ENCODE measurements at places on chromosomes 11 and 22.

GRCh38 chr11:74257959-74258553 is 53.4 kb downstream of the P4HA3 start:
- DNase-seq, result no peak

- DNase-seq, result no peak
These were observed 140.8 kb downstream of the TRPC6 start for GRCh38 chr11:101442936-101443521.

DNA sequence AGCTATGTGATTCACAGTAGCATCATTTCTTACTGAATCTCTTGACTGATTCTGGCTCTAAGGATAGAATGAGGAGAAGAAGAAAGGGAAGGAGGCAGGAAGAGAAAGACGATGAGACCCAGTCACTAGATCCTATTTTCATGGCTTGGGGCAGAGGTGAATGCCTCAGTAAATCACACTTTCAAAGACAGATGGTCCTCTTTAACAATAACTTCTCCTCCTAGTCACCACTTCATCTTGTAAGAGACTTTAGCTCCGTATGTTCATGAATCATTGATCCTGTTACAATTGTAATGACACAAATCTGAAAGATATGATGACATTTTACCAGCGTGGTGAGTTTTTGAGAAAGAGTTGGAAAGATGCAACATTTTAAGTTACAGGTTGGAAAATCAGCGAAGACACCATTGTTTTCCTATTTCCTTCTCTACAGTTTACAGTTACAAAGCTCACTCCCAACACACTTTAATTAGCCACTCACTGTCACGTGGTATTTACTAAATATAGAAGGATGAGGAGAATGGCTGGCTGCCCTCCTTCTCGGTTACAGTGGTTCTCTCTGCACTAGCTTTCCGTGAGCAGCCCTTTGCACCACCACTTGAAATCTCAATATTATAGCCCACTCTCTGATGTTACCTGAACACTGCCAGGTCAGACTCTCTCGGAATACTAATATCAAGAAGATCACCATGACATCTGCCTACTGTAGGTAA is 205.8 kb downstream of the CADM1 start:
- DNase-seq, result no peak

DNA sequence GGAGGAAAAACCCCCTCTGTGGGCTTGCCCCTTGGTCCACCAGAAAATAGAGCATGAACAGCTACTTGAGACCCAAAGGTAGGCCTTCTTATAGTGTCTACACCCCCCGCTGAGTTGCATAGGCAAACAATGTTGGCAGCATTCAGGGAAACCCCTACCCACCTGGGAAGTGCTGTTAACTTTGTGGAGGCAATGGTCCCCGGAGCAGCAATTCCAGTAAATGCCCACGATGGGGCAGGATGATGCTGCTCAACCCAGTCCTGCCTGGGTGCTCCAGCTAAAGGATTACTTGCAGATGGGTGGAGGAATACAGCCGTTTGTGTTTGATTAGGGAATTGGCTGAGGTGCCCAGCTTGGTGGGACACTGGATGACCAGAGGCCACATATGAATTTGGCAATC is 381.3 kb upstream of the ANO5 start:
- DNase-seq, result no peak

DNA sequence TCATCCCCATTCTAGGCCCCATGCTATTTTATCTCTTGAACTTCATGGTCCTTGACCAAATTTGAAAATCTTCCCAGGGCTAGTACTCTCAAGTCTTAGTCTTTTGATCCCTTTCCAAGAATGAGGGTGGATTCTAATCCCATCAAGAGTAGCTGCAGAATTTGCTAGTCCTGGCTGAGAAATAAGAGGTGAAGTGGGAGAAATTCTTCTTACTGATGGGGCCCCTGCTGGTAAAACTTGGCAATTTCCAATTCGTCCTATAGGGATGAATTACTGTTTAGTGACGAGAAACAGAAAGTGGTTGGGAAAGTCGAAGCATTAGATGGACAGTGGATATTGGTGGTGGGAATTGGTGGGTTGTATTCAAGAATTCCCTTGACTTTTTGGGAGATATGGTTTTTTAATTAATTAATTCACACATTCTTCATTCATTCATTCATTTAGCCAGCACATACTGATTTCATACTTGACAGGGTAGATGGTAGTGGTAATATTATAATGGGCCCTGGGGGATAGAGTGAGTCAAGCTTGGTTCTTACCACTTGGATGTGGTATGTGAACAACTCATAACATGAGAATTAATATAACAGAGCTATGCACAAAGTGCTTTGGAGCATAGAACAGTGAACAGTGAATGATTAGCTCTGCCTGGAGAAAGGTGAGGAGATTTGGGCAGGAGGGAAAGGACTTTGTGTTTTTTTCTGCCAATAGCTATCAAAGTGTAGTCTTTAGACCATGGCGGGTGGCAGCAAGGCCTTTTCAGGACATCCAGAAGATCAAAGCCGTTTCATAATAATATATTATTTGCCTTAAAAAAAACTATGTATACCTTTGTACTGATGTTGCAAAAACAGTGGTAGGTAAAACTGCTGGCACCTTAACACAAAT is 103.8 kb downstream of the STIM1 start:
- DNase-seq, result no peak

GRCh38 chr11:1511937-1512496 is 25.4 kb upstream of the MOB2 start:
- no peak for DNase-seq

DNA sequence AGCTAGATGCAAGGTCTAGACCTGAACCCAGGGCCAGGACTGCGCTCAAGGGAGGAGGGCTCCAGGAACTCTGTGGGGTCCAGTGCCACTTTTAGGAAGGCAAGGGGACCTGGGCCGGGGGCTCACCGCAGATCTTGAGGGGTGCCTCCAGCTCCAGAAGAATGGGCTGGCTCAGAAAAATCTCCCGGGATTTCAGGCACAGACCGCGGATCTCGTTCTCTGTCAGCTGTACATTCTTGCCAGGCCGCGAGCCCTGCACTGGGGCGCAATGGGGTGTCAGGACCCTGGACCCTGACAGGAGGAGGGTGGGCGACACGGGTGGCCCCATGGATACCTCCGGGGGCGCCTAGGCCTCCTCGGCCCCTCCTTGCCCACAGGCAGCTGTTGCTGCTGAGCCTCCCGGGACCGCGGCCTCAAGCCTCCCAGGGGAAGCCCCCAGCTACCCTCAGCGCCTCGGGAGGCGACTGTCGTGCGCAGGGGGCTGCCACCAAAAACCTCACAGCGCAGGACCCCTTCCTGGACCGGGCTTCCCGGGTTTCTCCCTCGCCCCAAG is 640 bp downstream of the PPP1CA start:
- no peak for DNase-seq

DNA sequence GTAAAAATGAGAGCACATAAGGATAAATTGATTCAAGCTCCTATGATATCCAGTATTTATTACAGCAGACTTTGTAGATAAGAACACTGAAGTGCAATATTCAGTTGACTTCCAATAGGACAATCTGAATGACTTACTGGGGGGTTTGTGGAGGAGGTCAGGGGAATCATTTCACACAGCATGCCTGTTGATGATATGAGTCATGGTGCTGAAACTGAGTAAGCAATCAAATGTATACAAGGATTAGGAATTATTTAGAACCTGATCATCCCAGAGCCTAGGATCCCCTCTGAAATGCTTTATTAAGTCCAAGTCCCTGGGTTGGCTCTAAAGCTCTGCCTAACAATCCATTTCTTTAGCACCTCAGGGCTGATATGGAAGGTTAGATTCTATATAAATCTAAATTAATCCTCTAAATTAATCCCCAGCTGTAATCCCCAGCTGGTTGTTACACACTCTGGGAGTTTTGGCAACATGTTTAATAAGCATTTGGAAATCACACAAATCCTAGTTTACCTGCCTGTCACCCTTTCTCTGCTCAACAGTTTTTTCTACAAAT is 326.4 kb downstream of the GUCY1A2 start:
- no peak for DNase-seq

- peak; percentile 82 for DNase-seq
These were observed 6.8 kb downstream of the ALDH3B2 start for GRCh38 chr11:67667490-67668191.

- no peak for DNase-seq
These were observed 2.2 kb upstream of the DDX10 start for GRCh38 chr11:108662700-108663099.

- DNase-seq, result no peak
These were observed 20.4 kb upstream of the IGSF9B start for GRCh38 chr11:133977067-133977677.

DNA sequence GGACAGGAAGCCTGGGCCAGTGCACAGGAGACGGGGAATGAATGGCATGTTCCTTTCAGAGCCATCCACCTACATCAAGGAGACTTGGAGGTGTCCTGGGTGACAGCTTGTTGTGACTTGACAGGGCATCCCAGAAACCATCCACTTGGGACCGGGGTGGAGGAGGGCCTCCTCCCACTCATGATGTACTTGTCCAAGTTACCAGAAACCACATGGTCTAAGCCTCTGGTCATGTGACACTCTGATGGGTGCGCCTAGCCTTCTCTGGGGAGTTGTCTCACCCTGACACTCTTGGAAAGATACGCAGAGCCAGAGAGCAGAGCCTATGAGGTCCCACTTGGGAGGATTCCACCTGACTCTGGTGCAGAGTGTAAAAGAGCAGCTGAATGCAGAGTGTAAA is 21.6 kb upstream of the FXYD6 start:
- no peak for DNase-seq

- DNase-seq, result no peak
These were observed 98.2 kb downstream of the AMOTL1 start for GRCh38 chr11:94866231-94866822.

DNA sequence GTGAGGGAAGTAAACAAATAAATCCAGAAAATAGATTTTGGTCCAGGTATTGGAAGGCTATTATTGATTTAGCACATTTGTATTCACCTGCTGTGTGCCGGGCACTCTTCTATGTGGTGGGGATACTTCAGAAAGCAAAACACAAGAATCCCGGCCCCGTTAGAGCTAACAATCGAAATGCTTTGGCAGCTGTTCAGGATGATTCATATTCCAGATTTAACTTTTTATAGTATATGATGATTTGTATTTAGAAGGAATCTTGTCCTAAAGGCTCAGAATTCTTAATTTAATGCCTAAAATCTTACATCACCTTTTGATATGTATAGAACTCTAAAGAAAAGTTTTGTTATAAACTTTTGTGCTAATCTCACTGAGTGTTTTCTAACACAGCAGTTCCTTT is 28.0 kb downstream of the ZC3H12C start:
- DNase-seq, result no peak
